ENCODE measurements at places on chromosomes 1 and 21. TPM values are rescaled to one million over a fixed set of nuclear protein-coding genes. Genes with fewer than 3 reads are reported as not detected.
A peak's percentile ranks its signal among the peaks of the same experiment; 100 is the strongest.

DNA sequence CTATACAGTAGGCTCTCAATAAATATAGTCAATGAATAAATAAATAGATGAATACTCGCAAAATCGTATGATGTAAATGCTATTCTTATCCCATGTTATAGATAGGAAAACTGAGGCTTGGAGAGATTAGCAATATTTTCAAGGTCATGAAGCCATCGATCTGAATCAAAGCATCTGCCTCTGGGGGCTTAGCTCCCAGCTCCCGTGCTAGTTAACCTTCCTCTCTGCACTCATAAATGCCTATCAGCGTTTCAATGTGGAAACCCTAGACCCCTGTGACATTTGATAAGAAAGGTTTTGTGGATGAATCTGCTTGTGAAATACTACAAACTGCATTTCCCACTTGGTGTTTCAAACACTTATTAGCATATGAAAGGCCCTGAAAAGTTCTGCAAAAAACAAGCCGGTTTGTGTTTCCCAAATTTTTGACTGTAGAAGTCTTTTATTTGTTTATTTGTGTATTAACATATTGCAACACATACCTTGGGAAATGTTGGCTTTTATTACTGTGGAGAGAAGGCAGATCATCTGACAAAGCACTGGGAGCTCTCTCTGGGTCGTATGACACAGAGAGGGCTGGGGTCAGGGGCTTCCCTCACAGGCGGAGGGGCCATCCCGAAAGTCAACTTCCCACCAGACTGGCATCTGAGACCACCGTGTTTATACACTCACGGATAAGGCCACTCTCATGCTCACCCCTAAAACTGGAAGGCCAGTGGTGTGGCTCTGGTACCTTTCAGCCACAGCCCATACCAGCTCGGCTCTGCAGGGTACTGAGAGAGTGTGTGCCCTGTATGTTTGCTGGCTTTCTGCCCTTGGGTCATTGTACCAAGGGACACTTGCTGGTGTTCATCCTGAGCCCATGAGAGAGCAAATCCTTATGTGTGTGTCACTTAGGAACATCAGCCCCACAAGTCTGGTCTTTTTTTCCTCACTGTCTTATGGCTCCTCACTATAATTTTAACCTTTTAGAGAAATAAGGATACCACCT lies 993 bp upstream of the PROK1 start:
- DNase-seq, result peak; percentile 25

DNA sequence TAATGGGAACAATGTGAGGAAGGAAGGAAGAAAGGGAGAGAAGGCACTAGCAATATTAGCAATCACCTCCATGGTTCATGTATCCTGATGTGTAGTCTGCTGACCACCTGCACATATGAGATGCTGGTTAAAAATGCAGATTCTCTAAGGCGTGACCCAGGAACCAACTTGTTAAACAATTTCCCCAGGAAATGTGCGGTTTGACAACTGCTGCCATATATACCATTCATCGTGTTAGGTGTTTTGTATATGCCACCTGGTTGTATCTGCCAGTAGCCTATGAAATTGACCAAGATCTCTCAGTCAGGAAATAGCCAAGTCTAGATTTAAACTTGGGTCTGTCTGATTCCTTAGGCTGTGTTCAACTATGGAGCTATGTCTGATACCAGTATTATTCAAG lies 4.1 kb downstream of the SEMA4A start:
- no peak for DNase-seq

DNA sequence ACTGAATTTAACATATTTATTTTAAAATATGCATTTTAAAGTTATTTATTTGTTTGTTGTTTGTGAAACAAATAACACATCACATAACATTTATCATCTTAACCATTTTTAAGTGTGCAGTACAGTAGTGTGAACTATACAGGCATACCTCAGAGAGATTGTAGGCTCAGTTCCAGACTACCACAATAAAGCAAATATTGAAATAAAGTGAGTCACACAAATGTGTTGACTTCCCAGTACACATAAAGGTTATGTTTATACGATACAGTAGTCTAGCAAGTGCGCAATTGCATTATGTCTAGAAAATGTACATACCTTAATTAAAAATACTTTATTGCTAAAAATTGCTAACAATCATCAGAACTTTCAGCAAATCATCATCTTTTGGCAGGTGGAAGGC lies 739.4 kb upstream of the ADGRL4 start:
- no peak for DNase-seq

SYDE2 gene
- total RNA-seq, result 7.3 TPM

TNNT2 gene
- not detected for total RNA-seq
